HuH-7.5 (cell line): ENCODE measurements at places on chromosomes 6 and 20.

DNA sequence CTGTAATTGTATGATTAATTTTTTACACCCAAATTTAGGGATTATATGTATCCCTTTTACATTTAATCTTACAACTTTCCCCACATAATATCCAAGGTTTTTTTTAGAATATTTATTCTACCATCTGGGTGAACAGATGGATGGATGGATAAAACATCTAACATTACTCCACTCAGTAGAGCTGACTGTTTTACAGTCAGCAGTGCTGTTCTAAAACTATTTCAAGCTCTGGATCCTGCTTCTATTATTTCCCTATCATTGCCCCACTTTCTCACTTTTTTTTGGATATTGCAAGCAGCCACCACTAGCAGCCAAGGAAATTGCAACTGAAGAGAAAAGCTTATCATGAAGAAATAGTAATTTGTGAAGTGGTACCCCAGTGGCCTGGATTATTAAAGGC is 173.7 kb downstream of the ARHGAP18 start:
- DNase-seq: no peak

DNA sequence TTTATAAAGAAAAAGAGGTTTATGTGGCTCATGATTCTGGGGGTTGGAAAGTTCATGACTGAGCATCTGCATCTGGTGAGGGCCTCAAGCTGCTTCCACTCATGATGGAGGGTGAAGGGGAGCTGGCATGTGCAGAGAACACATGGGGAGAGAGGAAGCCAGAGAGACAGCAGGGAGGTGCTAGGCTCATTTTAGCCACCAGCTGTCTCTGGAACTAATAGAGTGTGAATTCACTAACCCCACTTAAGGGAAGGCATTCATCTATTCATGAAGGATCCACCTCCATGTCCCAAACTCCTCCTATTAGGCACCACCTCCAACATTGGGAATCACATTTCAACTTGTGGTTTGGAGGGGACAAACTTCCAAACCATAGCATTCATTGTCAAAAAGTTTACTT is 137.3 kb upstream of the PMEPA1 start:
- DNase-seq: no peak

- peak; percentile 51 for DNase-seq
Measured at GRCh38 chr6:3455569-3456394, 1.1 kb downstream of the SLC22A23 start.

DNA sequence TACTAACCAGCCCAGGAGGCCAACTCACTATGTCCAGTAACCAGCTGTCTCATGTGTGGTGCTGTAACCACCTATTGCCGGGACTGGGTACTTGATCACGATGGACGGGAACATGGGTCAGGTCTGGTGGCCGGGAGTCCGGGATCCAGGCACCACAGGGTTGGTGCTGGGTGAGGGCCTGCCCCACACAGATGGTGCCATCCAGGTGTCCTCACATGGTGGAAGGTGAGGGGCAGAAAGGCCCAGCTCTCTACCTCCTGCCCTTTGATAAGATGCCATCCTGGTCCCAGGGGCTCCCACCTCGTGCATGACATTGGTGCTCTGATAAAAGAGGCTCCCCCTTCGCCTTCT is 116.3 kb downstream of the TAF4 start:
- no peak for DNase-seq

- no peak for DNase-seq
Measured at GRCh38 chr6:109717971-109718370, 26.9 kb downstream of the FIG4 start.

DNA sequence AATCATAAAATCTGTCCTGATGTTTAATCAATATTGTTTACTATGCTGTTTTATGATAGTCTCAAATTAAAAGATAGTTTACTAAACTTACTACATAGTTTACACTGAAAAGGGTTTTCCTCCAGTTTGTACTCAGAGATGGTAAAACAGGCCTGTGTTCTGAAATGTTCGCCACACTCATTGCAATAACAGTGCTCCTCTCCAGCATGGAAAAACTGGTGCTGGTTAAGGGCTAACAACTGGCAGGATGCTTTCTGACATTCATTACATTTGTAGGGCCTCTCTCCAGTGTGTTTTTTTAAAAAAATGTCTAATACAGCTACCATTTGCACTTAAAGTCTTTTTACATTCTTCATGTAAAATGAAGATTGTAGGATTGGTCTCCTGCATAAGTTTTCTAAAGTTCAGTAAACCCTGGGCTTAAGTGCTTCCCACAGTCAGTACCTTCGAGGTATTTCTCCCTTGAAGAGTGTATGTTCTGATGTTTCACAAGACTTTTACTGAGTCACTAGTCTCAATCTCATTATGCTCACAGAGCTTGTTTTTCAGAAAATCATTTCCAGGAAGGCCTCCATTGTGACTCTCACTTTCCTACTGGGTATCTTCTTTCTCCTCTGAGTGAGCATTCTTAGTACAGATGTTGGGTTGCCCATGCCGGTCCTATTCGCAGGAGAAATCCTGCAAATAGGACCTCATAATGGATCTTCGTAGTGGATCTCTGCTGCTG is 8.7 kb upstream of the ZSCAN12 start:
- DNase-seq: no peak

GRCh38 chr6:111410371-111410770 is 72.6 kb downstream of the REV3L start:
- no peak for DNase-seq
